Adrenal gland (tissue), 19 donors: ENCODE measurements at places on chromosomes 2 and 18. TPM values are rescaled to one million over a fixed set of nuclear protein-coding genes. Genes with fewer than 3 reads are reported as not detected.

The MC5R gene
- total RNA-seq: not detected

The ZSWIM2 gene
- total RNA-seq: not detected

The ASPRV1 gene
- 0.61 TPM for total RNA-seq

The SERPINB12 gene
- not detected for total RNA-seq

The ST8SIA5 gene
- 20.0 TPM for total RNA-seq

The SH3BP4 gene
- total RNA-seq: 18.4 TPM

The TSPYL6 gene
- total RNA-seq: not detected

The SULT1C2 gene
- total RNA-seq: not detected

The ANKRD29 gene
- total RNA-seq: 6.3 TPM

The KIF5C gene
- 19.6 TPM for total RNA-seq

The TTR gene
- total RNA-seq: not detected

The PCARE gene
- not detected for total RNA-seq

The FN1 gene
- 322 TPM for total RNA-seq

The UGT1A8 gene
- not detected for total RNA-seq

The ITGA6 gene
- total RNA-seq: 7.4 TPM

The LOXHD1 gene
- total RNA-seq: not detected

The BIRC6 gene
- 142 TPM for total RNA-seq

The GALNT13 gene
- 11.8 TPM for total RNA-seq

The ANO7 gene
- 1.6 TPM for total RNA-seq

The RBM43 gene
- total RNA-seq: 11.8 TPM
